H54 (cell line): ENCODE measurements at places on chromosomes 5 and 9.
A peak's percentile ranks its signal among the peaks of the same experiment; 100 is the strongest.

DNA sequence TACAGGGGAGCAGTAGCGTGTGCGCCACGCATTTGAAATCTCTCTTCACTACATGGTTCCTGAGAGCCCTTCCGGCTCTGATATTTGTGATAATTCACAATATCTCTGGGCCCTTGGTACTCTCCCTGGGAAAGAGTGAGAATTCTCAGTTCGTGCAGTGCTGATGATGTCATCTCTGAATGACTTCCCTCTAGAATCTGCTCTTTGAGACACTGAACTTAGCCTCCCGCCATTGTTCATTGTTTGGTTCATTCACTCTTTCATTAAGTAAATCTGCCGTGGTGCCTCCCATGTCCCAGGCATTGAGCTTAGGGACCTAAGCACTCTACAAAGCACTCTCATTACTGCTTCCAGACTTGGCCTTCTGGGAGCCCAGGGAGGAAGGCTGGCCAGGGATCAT is 94.0 kb downstream of the PPARGC1B start:
- no peak for DNase-seq

DNA sequence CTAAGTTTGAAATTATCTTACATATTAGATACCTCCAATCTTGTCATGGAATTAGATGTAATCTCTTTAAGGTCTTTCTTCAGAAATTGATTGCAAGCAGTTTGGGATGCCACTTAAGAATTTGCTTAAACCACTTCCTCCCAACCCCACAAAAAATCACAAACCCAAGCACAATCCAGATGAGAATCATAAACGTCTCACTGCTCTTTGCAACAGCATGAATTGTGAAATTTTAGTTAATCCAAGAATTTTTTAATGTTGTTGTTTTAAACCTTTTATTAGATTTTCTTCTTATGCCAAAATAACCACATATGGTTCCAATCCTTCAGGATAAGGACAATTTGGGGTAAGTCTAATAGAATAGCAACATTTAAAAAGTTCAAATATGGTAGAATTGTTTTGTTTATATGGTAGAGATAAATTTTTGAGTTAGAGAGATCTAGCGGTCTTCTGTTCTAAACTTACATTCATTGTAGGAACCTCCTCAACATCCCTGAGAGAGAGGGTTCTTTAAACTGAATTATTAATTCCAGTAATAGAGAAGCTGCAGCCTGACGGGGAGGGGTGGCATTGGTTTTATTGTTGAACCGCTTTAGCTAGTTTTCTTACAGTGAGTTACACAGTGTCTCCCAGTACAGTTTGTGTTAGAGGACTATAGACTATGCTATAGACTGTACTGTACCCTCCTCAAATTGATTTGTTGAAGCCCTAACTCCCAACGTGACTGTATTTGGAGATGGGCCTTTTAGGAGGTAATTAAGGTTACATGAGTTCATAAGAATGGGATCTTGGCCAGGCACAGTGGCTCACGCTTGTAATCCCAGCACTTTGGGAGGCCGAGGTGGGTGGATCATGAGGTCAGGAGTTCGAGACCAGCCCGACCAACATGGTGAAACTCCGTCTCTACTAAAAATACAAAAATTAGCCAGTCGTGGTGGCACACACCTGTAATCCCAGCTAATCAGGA is 24.8 kb upstream of the IL6ST start:
- DNase-seq, result no peak

DNA sequence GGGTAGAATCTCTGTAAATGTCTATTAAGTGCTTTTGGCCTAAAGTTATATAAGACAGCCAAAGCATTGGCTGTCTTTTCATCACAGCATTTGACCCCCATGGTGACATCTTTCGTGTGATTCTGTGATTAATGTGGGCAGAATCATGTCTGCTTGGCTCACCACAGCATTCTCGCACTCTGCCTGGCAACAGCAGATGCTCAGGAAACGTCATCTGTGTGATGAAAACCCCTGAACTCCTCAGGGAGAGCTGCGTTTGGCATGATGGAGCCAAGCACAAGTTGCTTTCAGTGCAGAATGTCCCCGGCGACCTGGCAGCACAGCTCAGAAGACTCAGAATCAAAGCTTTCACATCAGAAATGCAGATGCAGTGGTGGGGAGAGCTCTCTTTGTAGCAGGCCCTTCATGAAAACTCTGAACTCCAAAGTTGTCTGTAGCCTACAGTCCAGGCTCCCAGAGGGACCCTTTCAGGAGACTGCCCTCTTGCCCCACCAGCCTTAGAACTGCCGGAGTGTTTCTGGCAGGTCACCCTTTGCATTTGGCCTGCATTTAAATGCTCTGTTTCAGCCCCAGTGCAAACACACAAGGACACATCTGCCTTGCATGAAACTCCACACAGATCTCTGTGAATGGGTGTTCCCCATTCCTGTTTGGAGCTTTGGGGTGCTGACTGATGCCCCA is 155.6 kb upstream of the PANK3 start:
- no peak for DNase-seq

DNA sequence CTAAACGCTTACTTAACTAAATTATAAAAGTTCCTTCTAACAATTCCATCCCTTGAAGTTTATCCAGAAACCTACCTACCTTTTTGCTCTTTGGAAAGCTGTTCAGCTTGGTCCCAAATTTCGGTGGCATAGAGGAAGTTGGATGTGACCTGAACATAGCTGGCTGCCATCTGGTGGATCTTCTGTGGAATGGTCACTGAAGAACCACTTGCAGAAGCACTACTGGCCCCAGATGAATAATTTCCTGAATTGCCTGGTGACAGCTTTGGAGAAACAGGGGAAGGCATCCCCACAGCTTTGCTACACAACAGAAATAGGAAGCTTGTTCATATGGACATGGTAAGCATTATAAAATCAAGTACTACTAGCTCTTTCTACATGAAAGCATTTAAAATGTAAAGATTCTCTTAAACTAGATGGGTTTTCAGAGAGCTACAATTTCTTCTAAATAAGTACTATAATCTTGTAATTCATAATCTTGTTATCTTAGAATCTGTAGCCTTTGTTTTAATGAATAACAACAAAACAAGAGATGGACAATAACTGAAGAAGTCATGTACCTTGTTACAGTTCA is 9.9 kb downstream of the LEAP2 start:
- DNase-seq, result peak; percentile 16

DNA sequence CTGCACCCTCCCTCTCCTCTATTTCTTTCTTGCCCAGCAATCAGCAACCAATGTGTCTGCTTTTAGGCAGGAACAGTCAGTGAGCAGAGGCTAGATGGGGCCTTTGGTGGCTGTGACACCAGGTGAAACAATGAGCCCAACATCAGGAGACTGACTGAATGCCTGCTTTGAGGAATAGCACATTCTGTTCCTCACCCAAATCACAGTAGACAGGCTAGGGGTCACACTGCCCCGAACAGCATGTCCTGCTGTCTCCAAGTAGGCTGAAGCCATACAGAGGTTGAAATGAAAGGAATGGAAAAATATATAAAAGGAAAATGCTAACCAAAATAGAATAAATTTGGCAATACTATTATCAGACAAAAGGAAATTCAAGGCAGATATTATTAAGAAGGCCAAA is 122.5 kb upstream of the GDNF start:
- DNase-seq, result no peak

GRCh38 chr9:131657037-131657377 is 82.9 kb downstream of the RAPGEF1 start:
- no peak for DNase-seq

GRCh38 chr9:132472199-132472598 is 62.2 kb downstream of the CFAP77 start:
- no peak for DNase-seq

GRCh38 chr5:79612667-79613198 is 492 bp downstream of the TENT2 start:
- DNase-seq, result no peak

DNA sequence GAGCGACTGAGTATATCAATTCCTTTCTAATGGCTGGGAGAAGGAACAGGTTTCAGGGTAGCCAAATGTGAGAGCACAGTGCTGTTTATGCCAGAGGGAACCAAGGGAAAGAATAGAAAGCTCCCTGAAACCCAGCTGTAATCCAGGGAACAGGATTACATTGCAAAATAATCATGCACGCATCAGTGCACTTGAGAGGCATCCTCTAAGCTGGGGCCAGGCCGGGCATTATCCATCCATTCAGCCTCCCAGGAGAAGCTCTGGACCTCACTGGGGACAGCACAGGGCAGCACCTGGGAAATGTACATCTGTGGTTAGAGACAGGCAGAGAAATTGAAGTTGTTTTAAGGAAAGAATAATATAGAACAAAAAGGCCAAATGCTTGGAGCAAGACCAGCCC is 72.7 kb downstream of the MTRR start:
- DNase-seq, result no peak
